ENCODE measurements at places on chromosomes 3 and 15.

DNA sequence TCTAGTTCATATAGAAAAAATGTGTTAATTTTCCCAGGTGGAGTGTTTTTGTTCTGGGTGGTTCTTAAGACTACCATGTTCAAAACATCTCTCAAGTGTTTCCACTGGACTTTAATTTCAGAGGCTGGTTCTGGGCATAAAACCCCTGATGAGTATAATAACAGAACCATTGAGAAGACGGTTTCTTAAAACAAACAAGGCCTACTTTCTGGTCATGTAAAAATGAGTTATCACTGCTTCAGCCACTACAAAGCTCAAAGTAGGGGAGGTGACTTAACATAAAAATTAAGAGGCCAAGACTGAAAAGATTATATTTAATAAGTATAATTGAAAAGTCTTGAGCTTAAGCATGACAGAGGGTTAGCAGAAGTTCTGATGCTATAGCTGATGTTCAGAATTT lies 33.8 kb downstream of the RYR3 start:
- DNase-seq = no peak

- no peak for DNase-seq
These were observed 66.4 kb downstream of the LRTM1 start for GRCh38 chr3:54861248-54862067.

DNA sequence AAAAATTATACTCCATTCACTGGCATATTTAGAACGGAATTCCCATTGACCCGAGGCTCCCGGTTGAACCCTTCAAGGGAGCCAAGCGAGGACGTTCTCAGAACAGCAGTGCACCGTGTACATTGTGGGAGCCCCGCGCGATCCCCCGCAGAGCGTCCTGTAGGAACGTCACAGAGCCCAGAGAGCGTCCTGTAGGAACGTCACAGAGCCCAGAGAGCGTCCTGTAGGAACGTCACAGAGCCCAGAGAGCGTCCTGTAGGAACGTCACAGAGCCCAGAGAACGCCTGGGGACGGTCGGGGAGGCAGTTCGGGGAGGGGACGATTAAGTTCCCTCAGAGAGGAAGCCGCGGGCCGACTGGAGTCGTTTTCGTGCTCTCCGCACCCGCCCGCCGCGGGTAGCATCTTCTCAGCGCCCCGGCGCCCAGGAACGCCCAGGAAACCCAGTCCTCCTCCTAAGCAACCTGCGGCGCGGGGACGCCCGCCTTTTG lies 506 bp upstream of the ATP1B3 start:
- no peak for DNase-seq

- no peak for DNase-seq
These were observed 5.1 kb downstream of the PROK2 start for GRCh38 chr3:71779674-71780377.

GRCh38 chr15:92463826-92464225 lies 70.1 kb downstream of the ST8SIA2 start:
- no peak for DNase-seq

DNA sequence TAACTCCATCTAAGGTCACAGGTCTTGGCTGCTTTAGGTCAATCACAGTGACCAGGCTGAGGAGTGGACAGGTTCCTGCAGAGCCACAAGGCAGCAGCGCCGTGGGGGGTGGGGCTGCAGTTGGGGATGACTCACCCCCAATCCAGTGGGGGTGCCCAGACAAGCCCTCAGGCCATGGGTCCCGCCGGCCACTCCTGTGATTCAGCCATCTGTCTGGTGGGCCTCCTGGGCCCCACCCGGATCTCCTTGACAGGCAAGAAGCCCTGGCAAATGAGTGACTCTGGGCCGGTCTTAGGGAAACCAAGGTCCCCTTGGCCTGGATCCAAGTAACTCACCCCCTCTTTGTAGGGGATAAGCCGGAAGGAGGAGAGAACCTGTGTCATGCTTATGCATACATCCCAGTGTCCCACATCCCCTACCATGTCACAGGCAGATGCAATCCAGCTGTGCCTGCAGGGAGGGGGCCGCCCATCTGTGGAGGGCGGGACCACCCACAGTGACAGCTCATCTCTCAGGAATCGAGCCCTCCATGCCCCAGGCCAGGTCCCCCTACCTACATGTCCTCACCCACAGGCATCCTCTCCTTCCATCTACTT lies 495 bp upstream of the COL7A1 start:
- DNase-seq = no peak

- no peak for DNase-seq
These were observed 129.8 kb downstream of the CACNA1D start for GRCh38 chr3:53624061-53624857.

DNA sequence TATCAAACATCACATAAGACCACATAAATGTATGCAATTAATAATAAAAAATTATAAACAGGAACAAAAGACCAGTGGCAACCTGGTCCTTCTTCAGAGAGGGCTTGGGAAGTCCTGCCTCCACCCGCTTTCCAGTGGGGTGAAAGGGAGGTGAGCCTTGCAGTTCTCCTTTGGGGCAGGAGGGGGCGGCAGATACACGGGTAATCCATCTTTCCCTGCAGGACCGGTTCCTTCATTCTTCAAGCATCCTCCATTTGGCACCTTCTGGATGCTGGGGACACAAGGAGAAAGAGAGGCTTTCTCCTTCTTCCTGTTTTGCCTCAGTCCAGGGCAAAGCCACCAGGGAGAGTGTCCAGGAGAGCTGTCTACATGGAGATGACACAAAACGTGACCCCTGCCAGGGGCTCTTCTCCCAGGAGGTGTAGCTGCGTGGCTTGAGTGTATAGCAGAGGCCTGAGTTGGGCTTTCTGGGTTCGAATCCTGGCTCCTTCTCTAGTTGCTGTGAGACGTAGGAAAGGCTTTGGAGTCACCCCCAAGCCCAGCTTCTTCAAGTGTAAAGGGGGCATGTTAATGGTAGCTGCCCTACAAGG lies 23.2 kb downstream of the RPLP1 start:
- peak; percentile 28 for DNase-seq

DNA sequence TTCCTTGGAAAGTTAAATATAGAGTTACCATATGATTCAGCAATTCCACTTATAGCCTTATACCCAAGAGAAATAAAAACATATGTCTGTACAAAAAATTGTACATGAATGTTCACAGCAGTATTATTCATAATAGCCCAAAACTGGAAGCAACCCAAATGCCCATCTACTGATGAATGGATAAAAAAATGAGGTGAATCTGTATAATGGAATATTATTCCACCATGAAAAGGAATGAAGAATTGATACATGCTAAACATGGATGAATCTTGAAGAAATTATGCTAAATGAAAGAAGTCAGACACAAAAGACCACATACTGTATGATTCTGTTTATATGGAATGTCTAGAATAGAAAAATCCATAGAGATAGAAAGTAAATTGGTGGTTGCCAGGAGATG lies 61.4 kb downstream of the TTC23 start:
- no peak for DNase-seq

DNA sequence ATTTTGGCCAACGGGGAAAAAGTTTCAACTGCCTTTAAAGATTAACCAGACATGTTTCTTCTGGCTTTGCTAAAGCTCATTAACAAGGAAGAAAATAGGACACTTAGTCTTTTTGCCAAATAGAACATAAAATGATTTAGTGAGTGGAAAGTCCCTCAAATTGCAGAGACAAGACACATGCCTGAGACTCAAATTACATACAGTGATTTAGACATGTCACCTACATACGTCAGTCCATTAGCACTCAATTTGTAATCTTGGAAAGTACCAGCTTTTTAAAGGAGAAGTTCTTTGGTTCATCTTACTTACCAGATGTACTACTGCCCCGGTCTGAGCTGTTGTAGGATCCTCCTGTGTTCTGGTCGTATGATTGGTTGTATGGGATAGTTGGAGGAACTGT lies 1134.2 kb downstream of the ROBO1 start:
- DNase-seq = no peak

- DNase-seq = no peak
These were observed 57.1 kb upstream of the BCL6 start for GRCh38 chr3:187802203-187802927.

DNA sequence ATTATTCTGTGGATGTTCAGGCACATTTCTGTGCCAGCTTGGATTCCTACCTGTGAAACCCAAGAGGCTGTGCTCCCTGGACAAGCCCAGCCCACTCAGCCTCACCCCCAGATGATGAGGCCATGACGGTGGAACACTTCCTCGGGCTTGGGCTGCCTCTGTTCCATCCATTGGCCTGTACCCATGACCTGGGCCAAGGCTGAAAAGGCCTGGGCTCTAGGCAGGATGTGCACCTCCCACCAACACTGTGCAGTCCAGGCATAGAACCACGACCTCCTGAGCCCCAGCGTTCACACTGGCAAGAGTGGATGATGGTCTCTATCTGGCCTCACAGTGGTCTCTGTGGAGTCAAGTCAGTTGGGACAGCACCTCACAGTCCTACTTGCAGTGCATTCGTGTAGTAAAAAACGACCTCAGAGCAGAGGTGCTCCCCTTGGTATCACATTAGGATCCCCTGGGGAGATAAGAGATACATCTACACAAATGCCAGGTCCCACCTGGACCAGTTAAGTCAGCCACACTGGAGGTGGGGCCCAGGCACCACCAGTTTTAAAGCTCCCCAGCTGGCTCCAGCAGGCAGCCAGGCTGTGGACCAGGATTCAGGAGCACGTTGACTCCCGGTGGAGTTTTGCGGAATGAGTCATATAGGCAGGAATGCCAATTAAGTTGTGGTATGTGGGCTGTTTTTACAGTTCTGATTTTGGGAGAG lies 39.0 kb upstream of the IGF1R start:
- no peak for DNase-seq

DNA sequence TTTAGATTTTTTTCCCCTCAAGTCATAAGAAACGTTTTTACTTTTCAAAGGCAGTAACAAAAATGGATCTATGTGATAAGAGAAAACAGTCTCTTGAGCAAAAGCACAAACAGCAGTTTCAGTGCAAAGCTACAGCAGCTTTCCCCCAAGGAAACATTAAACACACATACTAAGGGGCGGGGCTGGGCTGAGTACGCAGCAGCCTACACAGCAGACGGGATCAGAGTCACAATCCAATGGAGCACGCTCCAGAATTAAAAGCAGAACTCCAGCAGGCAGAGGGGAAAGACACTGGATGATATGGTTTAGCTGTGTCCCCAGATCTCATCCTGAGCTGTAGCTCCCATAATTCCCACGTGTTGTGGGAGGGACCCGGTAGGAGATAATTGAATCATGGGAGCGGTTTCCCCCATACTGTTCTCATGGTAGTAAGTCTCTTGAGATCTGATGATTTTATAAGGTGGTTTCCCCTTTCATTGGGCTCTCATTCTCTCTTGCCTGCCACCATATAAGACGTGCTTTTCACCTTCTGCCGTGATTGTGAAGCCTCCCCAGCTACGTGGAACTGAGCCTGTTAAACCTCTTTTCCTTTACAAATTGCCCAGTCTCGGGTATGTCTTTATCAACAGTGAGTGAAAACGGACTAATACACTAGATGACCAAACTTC lies 116.2 kb upstream of the SLCO3A1 start:
- DNase-seq = no peak

GRCh38 chr3:66428733-66429132 lies 72.1 kb downstream of the LRIG1 start:
- DNase-seq = no peak

DNA sequence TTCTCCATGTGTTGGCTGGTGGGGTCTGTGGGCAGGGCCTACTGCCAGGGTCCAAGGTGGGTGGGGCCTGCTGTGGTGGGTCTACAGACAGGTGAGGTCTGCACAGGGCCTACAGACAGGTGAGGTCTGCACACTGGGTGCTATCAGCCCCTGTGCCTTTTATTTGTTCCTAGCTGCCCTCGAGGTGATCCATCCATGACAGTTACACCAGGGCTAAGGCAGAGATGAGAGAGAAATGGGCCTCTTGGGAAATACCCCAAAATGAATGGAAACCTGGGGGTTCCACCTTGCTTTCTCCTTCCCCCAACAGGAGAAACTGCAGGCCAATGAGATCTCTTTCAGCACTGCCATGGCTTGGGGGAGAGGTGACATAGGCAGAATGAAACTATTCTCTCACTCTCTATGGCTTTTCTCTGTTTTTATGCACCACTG lies 36.4 kb downstream of the CFAP100 start:
- no peak for DNase-seq

DNA sequence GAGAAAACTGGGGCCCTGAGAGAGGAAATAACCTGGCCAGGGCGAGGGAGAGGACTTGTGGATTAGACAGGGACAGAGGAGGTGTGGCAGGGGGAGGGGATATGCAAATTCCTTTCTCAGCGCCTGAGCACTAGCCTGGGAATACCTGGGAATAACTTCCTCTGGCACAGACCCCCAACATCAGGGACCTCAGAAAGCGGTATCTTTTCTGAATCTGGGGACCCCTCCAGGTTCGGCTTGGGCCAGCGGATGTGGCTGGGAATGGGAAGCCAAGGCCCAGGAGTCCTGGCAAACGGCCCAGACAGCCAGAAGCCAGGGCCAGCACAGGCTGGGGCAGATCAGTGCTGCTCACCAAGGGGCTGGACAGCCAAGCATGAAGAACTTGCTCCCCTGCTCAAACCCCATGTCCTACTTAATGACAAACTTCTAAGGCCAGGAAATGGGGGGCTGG lies 9.2 kb upstream of the ACSBG1 start:
- no peak for DNase-seq

GRCh38 chr15:65327651-65328393 lies 23.3 kb downstream of the RNU5B-1 start:
- no peak for DNase-seq

DNA sequence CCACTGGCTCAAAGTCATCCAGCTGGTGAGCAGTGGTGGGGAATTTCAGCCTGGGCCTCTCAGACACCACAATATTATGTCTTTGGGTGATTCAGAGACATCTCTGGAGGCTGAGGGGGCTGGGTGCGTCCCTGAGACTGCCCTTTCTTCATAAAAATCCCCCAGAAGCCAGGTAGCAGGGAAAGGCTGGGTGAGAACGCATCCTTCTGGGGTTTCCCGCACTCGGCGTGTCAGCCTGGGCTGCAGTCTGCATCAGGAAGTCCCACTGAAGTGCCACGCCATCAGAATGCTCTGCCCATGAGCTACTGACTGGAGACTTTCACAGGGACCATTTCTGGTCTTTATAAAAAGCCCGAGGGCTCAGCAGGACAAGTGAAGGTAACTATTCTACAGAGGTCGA lies 148.8 kb upstream of the SLC6A11 start:
- DNase-seq = no peak

- DNase-seq = no peak
These were observed 281.2 kb downstream of the LSAMP start for GRCh38 chr3:116164039-116164438.

- DNase-seq = no peak
These were observed 45.9 kb upstream of the THUMPD3 start for GRCh38 chr3:9316881-9317361.
